ENCODE measurements at places on chromosomes 3 and 15.
A peak's percentile ranks its signal among the peaks of the same experiment; 100 is the strongest.

DNA sequence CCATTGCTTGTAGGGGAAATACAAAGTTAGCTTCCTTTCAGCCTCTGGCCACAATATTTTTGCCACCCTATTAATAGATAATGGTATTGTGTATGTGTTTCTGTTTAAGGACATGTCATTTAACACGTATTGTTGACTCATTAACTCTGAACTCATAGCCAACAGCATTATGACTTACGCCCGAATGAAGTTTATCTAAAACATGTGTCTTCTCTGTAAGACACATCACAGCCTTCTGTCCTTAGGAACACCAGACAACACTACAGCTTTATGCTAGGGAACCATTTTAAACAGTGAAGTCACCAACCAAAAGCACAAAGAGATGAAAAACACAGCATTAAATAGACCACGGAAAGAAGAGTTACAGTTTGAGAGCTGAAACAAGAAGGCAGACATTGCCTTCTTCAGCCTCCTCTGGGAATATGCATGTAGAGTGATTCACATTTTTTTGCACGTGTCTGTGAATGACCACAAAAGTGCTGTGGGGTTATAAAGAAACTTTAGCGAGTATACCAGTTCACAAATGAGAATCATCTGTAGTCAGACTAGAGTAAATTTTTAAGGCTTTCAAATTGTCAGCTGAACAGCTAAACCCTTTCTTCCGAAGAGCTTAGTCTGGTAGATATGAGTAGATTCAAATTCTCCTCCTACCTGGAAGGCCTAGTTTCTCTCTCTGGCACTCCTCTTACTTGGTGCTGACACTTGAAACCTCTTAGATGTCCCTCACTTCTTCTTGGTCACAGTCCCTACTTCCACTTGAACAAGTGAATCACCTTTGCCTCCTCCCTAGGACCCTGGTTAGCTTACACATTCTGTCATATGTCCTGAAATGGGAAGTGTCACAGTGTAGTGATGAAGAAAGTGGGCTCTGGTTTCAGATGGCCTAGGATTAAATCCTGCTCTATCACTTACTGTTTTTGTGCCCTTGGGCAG lies 32.2 kb downstream of the MCTP2 start:
- DNase-seq, result no peak

DNA sequence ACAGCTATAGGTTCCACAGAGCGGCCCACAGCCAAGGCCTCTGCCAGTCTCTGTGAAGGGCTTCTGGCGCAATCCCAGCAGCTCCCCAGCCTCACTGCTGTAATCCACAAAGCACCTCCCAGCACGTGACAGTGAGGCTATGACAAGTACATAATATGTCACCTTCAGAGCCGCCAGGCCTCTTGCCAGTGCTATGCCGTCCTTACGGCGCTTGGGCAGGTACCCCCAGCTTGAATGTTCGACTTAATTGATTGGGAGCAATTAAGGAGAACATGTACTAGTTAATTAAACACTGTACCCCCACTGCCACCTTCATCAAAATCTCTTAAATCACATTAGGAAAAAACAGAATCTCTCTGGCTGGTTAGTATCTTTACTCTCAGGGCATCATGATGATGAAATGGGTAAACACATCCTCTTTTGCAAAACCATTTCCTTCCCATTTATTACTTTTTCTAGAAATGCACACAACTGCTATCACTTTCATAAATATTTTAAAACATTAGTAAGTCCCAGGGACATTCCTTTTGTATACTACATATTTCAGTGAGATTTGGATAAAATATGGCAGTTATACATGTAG lies 169.9 kb downstream of the XXYLT1 start:
- DNase-seq, result peak; percentile 16

GRCh38 chr15:49606594-49606993 lies 14.0 kb downstream of the FAM227B start:
- no peak for DNase-seq

- no peak for DNase-seq
These were observed 134.5 kb downstream of the MEX3B start for GRCh38 chr15:81911022-81911971.

DNA sequence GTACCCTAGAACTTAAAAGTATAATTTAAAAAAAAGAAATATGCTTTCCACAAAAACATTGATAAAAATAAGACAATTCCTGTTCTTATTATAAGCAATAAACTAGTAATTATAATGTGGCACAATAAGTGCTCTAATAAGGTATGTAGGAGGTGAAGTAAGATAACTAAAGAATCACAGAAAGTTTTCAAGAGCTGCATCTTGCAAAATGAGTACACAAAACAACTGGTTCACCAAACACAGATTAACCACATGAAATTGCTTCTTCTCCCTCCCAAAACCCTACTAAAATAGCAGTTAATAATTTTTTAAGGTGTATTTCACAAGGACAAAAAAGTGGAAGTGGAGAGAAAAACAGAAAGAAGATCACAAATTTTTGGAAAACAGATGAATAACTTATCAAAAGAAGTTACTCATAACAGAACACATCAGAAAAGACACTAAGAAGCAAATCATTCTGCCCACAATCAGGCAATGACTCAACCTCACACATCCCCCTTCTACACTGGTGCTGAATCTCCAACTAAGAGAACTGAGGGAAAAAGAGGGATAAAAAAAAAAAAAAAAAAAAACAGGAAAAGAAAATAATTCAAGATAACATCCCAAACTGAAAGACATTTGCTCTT lies 64.2 kb downstream of the TBC1D5 start:
- DNase-seq, result no peak

GRCh38 chr3:137763594-137763938 lies 549 bp upstream of the SOX14 start:
- DNase-seq, result no peak

GRCh38 chr3:72246685-72247084 lies 461.7 kb upstream of the PROK2 start:
- no peak for DNase-seq
